DMS53 (cell line): ENCODE measurements at places on chromosomes 13 and 19.

DNA sequence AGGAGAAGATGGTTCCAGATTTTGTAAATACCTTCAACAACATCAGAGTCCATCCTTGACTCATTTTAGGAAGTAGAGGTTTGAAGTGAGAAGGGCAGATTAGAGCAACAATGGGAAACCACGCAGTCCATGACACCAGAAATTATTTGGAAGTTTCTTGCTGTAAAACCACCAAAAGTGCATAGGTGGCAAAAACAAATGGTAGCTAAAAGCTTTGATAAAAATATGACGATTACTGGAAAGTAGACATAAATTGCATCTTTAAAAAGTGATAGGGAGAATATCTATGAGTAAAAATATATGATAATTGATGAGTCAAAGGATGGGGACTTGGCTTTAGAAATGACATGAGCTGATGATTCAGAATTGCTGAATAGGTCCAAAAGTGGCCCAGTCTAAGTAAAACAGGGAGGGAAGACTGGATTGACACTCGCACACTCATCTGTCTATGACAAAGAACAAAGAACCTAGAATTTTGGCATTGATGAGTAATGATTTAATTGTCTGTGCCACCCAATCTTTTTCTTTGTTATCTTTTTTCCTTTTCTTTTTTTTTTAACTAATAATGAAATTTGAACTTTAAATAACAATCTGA lies 472.2 kb downstream of the MYO16 start:
- no peak for DNase-seq

DNA sequence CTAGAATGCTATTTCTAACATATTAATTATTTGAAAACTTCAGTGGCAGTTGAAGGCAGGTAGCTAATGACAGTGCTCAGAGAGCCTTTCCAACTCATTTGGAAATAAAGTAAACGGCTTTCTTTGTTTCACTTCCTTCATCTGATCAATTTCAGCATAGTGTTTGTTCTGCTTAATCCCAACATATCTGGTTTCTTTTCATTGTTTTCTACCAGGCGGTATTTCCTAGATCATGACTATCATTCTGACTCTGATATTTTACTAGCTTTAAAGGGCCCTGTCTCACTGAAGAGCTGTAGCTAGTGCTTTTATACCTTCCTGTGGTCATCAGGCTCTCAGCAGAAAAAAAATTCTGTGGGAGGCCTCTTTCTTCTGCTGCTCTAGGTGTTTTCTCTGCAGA lies 178.6 kb downstream of the RBM26 start:
- DNase-seq, result peak; percentile 48

DNA sequence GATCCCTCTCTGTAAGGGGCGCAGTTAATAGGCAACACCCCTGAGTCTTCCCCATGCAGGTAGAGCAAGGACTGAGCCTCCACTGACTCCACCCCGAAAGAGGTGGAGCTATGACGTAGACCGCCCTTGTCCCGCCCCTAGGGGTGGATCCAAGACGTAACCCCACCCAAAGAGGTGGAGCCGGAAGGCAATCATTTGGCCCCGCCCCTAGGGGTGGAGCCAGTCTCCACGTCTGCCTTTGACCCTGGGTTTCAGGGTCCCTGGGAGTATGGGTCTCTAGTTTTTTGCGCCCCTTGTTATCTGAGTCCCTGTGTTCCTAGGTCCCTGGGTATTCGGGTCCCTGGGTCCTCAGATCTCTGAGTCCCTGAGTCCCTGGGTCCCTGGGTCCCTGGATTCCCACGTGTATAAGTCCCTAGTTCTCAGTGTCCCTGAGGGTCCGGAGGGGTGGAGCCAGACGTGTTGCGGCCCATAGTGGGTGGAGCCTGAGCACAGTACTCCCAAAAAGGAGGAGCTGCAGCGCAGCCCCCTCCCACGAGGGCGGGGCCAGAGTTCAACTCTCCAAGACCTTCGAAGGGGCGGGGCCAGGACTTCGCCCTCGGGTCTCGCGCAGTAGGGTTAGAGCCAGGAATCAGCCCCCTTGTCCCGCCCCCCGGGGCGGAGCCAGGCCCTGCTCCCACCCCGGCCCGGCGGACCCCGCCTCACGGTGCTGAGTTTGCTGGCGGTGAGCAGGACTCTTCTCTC lies 5.3 kb downstream of the DENND1C start:
- peak; percentile 64 for DNase-seq

- peak; percentile 65 for DNase-seq
Observed at GRCh38 chr13:59458908-59459579, 704.7 kb downstream of the DIAPH3 start.

GRCh38 chr13:48624858-48625257 lies 28.9 kb upstream of the CYSLTR2 start:
- no peak for DNase-seq

GRCh38 chr13:64758521-64759244 lies 2471.5 kb downstream of the PCDH9 start:
- no peak for DNase-seq

GRCh38 chr13:24663586-24663985 lies 16.6 kb upstream of the ATP12A start:
- DNase-seq, result no peak

GRCh38 chr19:7987114-7987768 lies 18.2 kb downstream of the ELAVL1 start:
- DNase-seq, result no peak

GRCh38 chr19:10332158-10332964 lies 968 bp downstream of the RAVER1 start:
- peak; percentile 40 for DNase-seq

GRCh38 chr13:111664696-111665095 lies 344.3 kb downstream of the TEX29 start:
- no peak for DNase-seq

DNA sequence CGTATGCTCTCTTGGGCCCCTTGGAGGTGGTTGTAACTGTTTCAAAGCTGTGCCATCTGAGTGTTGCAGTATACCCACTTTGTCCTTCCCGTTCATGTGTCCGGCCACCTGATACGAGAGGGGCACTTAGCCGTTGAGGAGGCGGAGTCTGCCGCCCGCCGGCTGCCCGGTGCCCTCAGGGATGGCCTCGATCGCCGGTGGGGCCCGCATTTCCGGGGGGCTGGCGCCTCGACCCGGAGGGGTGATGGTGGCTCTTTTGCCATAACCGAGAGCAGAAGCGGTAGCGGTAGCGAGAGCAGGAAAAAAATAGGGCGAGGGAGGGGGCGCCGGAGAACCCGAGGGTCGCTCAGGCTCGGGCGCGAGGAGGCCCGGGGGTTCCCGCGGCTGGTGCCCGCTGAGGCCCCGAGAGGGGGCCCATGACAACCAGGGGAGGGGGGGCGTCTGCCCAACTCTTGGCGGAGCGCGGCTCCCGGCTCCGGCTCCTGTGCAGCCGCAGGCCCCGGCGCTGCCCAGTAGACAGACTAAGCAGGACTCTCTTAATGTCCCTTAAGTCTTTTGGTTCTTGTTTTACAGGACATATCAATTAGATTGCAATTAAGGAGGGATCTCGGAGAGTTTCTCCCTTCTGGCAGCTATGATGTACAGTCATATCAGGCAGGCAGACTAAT lies 342.7 kb upstream of the SGCG start:
- DNase-seq, result peak; percentile 75

DNA sequence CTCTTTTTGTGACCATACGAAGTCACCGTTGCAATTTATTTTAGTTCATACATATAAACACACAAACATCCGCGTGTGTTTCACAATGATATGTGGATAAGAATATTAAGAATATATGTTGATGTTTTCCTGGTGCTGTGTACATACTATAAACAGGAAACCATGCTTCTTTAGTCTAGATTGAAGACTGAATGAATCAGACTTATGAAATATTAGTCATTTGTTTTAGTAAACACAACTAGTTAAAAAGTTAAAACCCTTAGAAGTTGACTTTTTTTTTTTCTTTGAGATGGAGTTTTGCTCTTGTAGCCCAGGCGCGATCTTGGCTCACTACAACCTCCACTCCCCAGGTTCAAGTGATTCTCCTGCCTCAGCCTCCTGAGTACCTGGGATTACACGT lies 257.7 kb downstream of the DACH1 start:
- DNase-seq, result no peak

DNA sequence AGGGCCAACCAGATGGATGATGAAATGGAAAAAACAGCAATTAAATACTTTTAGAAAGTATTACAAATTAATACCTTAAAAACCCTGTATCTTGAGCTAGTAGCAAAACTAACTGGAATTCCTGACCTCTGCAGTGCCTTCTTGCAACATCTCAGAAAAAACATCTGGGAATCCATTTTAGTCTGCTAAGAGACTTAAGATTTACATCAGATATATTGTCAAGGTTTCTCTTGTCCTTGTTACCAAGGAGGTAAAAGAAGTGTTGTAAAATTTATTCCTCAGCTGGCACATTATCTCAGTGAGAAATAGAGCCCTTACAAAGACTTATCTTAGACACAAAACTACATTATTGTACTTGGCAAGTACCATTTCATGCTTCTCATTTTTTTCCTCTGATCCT lies 18.5 kb downstream of the KCNRG start:
- DNase-seq, result no peak

DNA sequence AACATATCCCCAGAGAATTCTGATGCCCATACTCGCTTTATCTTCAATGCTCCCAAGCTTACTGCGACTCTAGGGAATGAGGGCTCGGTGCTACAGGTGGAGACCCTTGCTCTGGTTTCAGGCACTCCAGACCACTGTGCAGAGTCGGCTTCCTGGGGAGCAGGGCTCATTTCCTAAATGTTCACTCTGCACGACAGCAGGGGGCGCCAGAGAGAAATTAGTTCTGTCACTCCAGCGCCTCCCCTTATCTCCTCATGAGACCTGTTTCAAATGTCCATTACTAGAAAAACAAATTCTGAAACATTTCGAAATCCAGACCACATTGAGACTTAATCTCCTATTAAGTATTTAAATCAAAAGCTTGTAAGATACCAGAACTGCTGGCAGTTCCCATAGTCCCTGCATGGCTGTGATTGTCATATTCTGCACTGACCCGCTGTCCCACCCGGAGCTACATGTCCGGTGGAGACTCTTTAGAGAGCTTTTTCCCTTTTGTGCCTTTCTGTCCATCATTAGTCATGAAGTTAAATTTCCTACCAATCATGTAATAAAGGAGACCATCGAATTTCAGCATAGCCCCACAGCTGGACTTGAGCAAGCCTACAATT lies 22.4 kb downstream of the EPSTI1 start:
- peak; percentile 77 for DNase-seq

DNA sequence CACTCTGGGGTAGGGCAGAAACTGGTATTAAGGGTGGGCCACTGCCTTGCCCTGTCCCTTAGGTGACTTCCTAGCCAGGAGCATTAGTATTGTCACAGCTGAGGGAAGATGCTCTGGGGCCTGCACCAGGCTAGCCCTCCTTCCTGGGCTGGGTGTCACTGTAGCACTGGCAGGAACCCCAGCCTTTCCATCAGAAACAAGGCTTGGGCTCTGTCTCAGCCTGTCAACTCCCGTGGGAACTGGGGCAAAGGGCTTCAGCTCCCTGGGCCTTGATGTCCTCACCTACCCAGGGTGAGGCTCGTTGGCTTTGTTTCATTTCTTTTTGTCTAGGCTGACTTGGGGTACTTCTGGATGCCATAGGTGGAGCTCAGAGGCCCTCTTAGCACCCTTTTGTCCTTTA lies 18.0 kb downstream of the PAF1 start:
- DNase-seq, result no peak

- DNase-seq, result peak; percentile 55
Observed at GRCh38 chr19:39032063-39032918, at the start of gene FBXO27. TSS of gene FBXO27 (minus strand) at chr19:39032549. CDS start at chr19:39032227, 322 bp downstream.

DNA sequence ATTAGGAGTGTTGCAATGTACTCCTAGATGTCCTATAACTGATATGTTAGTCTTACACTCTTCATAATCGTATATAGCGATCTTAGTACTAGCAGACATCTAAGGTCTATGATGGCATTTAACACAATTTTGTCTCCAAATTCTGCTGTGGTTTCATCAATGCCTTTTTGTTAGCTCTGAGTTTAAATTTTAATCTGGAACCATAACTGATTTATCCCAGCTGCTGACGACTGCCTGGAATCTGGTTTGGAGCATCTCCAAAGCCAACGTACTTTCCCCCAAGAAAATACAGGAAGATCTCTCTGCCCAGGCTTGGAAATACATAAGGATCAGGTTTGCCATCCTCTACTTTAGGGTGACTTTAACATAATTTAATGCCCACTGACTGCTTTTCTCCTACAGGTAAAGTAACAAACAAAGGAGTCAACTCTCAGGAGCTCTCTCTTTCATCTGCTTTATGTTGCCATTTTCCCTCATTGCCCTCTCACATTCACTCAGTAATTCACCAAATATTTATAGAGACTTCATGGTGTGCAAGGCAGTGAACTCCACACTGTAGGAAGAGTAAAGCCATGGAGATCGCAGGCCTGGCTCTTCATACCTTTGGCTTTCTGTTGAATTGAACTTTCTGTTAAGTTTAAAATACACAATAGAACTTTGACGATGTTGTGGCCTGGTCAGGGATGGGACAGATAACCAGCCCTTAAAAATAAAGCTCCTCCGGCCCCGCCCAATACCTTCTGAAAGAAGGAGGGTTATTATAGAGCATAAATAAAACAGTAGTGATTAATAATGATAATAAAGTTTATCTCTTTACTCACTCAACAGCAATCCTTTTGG lies 23.3 kb upstream of the SPART start:
- DNase-seq, result no peak

GRCh38 chr19:35717665-35718344 lies at the start of gene KMT2B:
TSS of gene KMT2B (plus strand) at chr19:35718003. CDS start at chr19:35718019, 16 bp downstream.
- peak; percentile 99 for DNase-seq

GRCh38 chr19:18521692-18522123 lies at the start of gene ELL:
TSS of gene ELL (minus strand) at chr19:18522070. CDS start at chr19:18522055, 15 bp downstream.
- DNase-seq, result no peak

DNA sequence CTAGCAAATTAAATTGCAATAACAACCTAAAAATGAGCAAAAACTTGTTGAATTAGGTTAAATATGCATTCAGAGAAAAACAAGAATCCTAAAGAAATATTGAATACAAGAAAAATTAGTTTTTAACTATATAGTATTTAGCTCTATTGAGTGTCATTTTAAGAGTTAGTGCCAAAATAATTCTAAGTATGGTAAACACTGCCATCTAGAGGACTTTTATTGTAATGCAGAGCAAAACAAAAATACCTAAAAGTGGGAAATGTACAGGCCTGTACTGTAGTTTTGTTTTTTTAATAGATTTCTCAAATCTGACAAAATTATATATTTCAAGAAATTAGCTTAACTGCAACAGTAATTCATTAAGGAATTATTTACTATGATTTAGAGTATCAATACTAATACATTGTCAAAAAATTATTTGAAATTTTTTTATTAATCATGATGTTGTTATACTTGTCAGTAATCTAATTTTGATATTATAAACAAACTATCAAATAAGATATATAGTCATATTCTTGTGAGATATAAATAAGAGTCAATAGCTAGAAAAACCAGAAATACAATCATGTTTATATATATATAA lies 8.2 kb upstream of the PCDH9 start:
- DNase-seq, result peak; percentile 21

GRCh38 chr13:106099765-106100164 lies 435.7 kb downstream of the EFNB2 start:
- DNase-seq, result no peak

- DNase-seq, result no peak
Observed at GRCh38 chr19:48249502-48250014, 6.2 kb downstream of the CARD8 start.

- DNase-seq, result no peak
Observed at GRCh38 chr13:29513981-29514719, 81.3 kb downstream of the SLC7A1 start.

GRCh38 chr19:12155324-12155860 lies 1.1 kb downstream of the ZNF625 start:
- DNase-seq, result no peak

- DNase-seq, result no peak
Observed at GRCh38 chr13:57825066-57825465, 193.5 kb downstream of the PCDH17 start.
